CD14-positive monocyte (primary cell): ENCODE measurements at places on chromosomes 12 and 14. TPM values are rescaled to one million over a fixed set of nuclear protein-coding genes. Genes with fewer than 3 reads are reported as not detected.

GRCh38 chr12:89603678-89604077 is 77.8 kb upstream of the POC1B start:
- no peaks in the 10 kb centered on the region for H3K27me3 ChIP-seq
- no peak overlapping the region for H3K4me3 ChIP-seq
- no peaks in the 10 kb centered on the region for H3K4me1 ChIP-seq
- no peak for DNase-seq
- H3K36me3 ChIP-seq: peaks cover 99% of the 10 kb centered on the region

DNA sequence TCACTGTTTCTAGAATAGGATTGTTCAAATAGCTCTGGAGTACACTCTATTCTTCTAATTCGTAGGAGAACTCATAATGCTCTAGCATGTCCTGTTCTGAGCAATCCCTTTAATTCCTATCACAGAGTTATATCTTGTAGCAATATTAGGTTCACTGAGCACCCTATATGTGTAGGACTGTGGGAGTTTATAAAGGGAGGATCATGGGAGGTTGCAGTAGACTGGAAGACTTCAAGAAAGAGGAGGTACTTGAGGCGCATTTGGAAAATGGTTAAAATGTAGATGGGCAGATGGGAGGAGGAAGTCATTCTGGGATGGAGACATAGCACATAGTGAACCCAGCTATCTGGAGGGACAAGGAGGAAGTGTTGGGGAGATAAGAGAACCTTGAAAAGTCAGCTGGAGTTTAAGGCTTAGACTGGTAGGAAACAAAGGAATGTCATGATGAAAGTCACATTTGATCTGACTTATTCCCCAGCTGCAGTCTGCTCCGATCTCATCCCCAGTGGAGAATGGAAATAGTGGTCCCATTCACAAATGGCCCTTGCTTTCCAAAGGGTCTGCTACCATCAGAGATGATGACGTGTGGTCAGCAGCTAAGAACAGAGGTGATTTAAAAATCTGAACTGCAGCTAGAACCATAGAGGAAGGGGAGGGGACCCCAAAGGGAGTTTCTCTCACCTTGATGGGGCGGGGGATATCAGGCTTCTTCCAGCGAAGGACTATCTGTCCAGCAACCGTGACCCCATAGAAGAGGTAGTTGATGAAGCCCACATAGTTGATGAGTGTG is 10.1 kb upstream of the CEBPE start:
- no peak overlapping the region for H3K4me3 ChIP-seq
- no peak for DNase-seq
- no peak overlapping the region for H3K27ac ChIP-seq
- no peaks in the 10 kb centered on the region for H3K36me3 ChIP-seq

GRCh38 chr12:84375449-84376170 is 537.0 kb downstream of the SLC6A15 start:
- no peaks in the 10 kb centered on the region for H3K27me3 ChIP-seq
- H3K27ac ChIP-seq: no peak overlapping the region
- H3K4me1 ChIP-seq: no peaks in the 10 kb centered on the region
- H3K4me3 ChIP-seq: no peak overlapping the region

- no peaks in the 10 kb centered on the region for H3K4me1 ChIP-seq
- no peak for DNase-seq
- H3K27me3 ChIP-seq: no peaks in the 10 kb centered on the region
- H3K4me3 ChIP-seq: no peak overlapping the region
- H3K27ac ChIP-seq: no peak overlapping the region
These were observed 295.5 kb downstream of the RMST start for GRCh38 chr12:97758194-97758501.

- no peaks in the 10 kb centered on the region for H3K4me1 ChIP-seq
- no peak overlapping the region for H3K4me3 ChIP-seq
- no peaks in the 10 kb centered on the region for H3K27me3 ChIP-seq
- DNase-seq: no peak
These were observed 178.8 kb downstream of the NTS start for GRCh38 chr12:86052921-86053320.

DNA sequence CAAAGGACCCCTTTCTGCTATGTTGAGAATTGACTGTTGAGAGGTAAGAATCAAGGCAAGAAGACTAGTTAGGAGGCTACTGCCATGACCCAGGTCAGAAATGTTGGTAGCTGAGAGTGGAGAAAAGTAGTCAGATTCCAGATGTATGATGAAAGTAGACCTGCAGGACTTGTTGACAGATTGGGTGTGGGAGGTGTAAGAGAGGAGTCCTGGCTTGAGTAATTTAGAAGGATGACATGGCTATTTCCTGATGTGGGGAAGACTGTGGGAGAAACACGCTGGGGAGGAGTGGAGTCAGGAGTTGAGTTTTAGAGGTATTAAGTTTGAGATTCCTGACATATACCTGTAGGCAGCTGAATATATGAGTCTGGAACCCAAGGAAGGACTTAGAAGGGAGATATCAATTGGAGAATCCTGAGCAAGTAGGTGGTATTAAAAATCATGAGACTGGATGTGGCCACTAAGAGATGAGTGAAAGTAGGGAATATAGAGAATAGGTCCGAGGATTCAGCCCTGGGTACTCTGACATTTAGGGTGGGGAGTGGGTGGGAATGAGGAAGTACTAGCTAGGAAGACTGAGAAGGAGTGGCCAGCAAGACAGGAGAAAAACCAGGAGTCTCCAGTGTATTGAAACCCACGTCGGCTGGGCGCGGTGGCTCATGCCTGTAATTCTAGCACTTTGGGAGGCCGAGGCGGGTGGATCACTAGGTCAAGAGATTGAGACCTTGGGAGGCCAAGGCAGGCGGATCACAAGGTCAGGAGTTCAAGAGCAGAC is 12.6 kb upstream of the DDX47 start:
- H3K36me3 ChIP-seq: no peaks in the 10 kb centered on the region
- H3K27ac ChIP-seq: no peak overlapping the region
- peaks cover 7% of the 10 kb centered on the region for H3K4me1 ChIP-seq
- no peak overlapping the region for H3K4me3 ChIP-seq
- DNase-seq: no peak

GRCh38 chr14:67490196-67490595 is 1.7 kb upstream of the TMEM229B start:
- peaks cover 32% of the 10 kb centered on the region for H3K4me1 ChIP-seq
- no peaks in the 10 kb centered on the region for H3K27me3 ChIP-seq
- H3K4me3 ChIP-seq: no peak overlapping the region
- no peak for DNase-seq
- H3K36me3 ChIP-seq: peaks cover 10% of the 10 kb centered on the region
- no peak overlapping the region for H3K27ac ChIP-seq

- no peak for DNase-seq
- no peak overlapping the region for H3K27ac ChIP-seq
- H3K36me3 ChIP-seq: no peaks in the 10 kb centered on the region
- no peaks in the 10 kb centered on the region for H3K4me1 ChIP-seq
- H3K27me3 ChIP-seq: no peaks in the 10 kb centered on the region
These were observed 148.4 kb upstream of the BCL2L14 start for GRCh38 chr12:11922361-11922760.

- no peak overlapping the region for H3K27ac ChIP-seq
- H3K4me1 ChIP-seq: peaks cover 3% of the 10 kb centered on the region
- H3K36me3 ChIP-seq: no peaks in the 10 kb centered on the region
- no peaks in the 10 kb centered on the region for H3K27me3 ChIP-seq
These were observed 243.0 kb upstream of the ATP2B1 start for GRCh38 chr12:89951694-89952060.

DNA sequence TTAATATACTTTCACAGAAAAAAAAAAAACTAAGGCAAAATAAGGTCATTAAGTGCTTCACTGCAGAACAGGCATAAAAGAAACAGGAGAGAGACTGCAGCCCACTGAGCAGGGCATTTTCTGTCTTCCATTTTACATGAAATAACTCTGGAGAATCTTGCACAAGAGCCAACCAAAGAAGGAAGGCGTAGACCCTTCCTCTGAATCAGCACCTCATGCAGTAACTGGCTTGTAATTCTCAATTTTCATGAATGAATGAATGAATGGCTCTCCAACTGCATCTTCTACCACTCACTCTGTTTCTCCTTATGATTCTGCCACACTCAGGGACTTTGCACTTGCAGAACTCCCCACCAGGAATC is 102.0 kb upstream of the PPM1H start:
- no peaks in the 10 kb centered on the region for H3K4me1 ChIP-seq
- H3K36me3 ChIP-seq: no peaks in the 10 kb centered on the region
- no peak overlapping the region for H3K27ac ChIP-seq
- no peaks in the 10 kb centered on the region for H3K27me3 ChIP-seq
- no peak for DNase-seq

- no peak overlapping the region for H3K4me3 ChIP-seq
- no peak overlapping the region for H3K27ac ChIP-seq
- H3K27me3 ChIP-seq: no peaks in the 10 kb centered on the region
- no peak for DNase-seq
- no peaks in the 10 kb centered on the region for H3K36me3 ChIP-seq
These were observed 128.0 kb upstream of the RASSF8 start for GRCh38 chr12:25830456-25830855.

DNA sequence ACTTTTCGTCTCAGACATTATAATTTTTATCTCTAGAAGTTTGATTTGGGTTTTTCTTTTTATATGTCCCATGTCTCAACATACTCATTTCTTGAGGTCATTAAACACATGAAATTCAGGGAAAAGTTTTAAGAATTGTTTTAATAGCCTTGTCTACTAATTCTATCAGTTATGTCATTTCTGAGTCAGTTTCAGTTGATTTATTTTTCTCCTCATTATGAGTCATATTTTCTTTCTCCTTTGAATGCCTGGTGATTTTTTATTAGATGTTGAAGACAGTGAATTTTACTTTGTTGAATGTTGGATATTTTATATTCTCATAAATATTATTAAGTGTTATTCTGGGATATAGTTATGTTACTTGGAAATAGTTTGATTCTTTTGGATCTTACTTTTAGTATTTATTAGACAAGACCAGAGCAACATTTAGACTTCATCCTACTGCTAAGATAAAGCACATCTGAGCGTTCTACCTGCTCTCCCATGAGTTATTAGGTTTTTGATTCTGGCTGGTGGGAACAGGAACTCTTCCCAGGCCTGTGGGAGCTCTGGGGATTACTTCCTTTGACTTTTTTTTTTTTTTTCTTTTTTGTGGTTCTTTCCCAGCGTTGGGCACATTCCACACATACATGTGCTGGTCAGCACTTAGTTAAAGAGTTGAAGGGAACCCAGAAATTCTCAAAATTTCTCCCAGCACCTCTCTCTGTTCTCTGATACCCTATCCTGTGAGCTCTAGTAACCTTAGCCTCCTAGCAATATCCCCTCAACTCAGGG is 1157.7 kb downstream of the BCL11B start:
- H3K4me3 ChIP-seq: no peak overlapping the region
- H3K4me1 ChIP-seq: no peaks in the 10 kb centered on the region
- H3K27ac ChIP-seq: no peak overlapping the region

DNA sequence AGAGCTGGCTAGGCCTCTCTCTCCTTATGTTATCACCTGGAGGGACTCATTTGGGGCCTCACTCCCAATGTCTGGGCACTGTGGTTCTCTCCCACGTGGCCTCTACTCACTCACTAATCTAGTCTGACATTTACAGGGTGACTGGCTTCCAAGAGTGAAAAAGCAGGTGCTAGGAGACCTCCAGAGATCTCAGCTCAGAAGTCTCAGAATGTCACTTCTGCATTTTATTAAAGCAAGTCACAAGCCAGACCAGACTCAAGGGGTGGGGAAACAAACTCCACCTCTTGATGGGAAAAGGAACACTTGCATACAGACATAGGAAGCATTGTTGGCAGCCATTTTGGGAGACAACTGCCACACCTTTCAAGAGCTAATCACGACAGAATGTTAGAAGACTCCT is 175.9 kb downstream of the MON2 start:
- no peaks in the 10 kb centered on the region for H3K36me3 ChIP-seq
- H3K4me3 ChIP-seq: no peak overlapping the region
- no peak for DNase-seq
- H3K4me1 ChIP-seq: no peaks in the 10 kb centered on the region
- H3K27me3 ChIP-seq: no peaks in the 10 kb centered on the region

DNA sequence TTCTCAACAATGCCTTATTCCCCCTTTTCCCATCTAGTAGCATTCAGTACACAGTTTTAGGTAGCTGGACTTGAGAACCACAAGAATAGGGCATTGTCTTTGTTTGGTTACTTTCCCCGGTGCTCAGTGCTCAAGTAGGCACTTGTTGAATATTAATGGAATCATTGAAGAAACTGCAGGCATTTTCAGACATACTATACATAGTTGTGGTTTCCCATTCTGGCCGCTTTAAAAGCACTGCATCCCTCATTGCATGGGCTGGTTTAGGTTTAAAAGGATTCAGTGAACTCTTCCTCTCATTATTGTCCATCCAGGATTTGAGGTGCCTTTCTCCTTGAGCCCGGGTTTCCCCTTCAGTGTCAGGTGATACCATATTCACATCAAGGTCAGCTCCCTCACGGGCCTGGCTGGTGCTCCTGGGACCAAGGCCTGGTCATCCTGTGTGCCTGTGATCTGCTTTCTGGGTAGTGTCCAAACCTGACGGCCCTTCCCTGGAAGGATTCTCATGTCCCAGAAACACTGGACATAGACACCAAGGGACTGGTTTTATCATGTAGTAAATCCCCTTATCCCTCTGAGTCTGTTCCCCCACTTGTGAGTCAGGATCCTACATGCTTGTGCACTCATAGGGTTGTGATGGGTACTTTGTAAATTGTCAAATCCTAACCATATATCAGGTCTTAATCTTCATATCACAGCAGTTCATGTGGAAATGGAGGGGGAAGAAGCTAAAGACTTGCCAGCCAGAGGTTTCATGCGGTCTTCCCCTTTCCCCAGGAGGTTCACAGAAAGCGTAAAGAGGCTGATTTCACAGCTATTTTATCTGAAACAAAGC is 7.4 kb downstream of the TCP11L2 start:
- peak overlapping the region; percentile 69 for H3K27ac ChIP-seq
- H3K4me3 ChIP-seq: no peak overlapping the region
- no peak for DNase-seq

- peaks cover 19% of the 10 kb centered on the region for H3K27me3 ChIP-seq
- H3K4me1 ChIP-seq: peaks cover 20% of the 10 kb centered on the region
- H3K4me3 ChIP-seq: no peak overlapping the region
- no peaks in the 10 kb centered on the region for H3K36me3 ChIP-seq
These were observed 26.6 kb upstream of the GNS start for GRCh38 chr12:64785838-64786237.

- no peak overlapping the region for H3K4me3 ChIP-seq
- no peak overlapping the region for H3K27ac ChIP-seq
- no peaks in the 10 kb centered on the region for H3K36me3 ChIP-seq
- H3K27me3 ChIP-seq: no peaks in the 10 kb centered on the region
- no peaks in the 10 kb centered on the region for H3K4me1 ChIP-seq
These were observed 52.2 kb downstream of the CKAP4 start for GRCh38 chr12:106195621-106196027.

P3H3 gene
- polyA plus RNA-seq: 0.56 and 0.76 TPM in 2 replicates

SLC39A5 gene
- not detected for polyA plus RNA-seq

TAS2R20 gene
- polyA plus RNA-seq: not detected

TRHDE gene
- not detected for polyA plus RNA-seq

CPM gene
- polyA plus RNA-seq: 4.0 and 8.4 TPM in 2 replicates

OTX2 gene
- polyA plus RNA-seq: not detected

KRR1 gene
- 3.6 and 8.0 TPM in 2 replicates for polyA plus RNA-seq
